ENCODE measurements at places on chromosomes 2 and 18. TPM values are rescaled to one million over a fixed set of nuclear protein-coding genes. Genes with fewer than 3 reads are reported as not detected.

GRCh38 chr2:241499146-241499965 is 9.0 kb downstream of the STK25 start:
- no peaks in the 10 kb centered on the region for H3K27me3 ChIP-seq
- H3K4me1 ChIP-seq: no peaks in the 10 kb centered on the region
- no peak overlapping the region for H3K27ac ChIP-seq
- no peak for DNase-seq

Gene POTEJ
- total RNA-seq: not detected

GRCh38 chr2:26936855-26937254 is 33.6 kb upstream of the MAPRE3 start:
- H3K36me3 ChIP-seq: no peaks in the 10 kb centered on the region
- H3K4me3 ChIP-seq: no peak overlapping the region
- H3K4me1 ChIP-seq: no peaks in the 10 kb centered on the region
- DNase-seq: no peak

GRCh38 chr2:149132339-149132738 is 93.8 kb downstream of the LYPD6B start:
- H3K4me1 ChIP-seq: peaks cover 5% of the 10 kb centered on the region
- H3K27ac ChIP-seq: no peak overlapping the region
- no peaks in the 10 kb centered on the region for H3K36me3 ChIP-seq
